IMR-90 (cell line): ENCODE measurements at places on chromosomes 16 and 17. TPM values are rescaled to one million over a fixed set of nuclear protein-coding genes. Genes with fewer than 3 reads are reported as not detected.

RHBDL3 gene
- total RNA-seq: 0.18 and 0.28 TPM in 2 replicates

CFAP52 gene
- total RNA-seq: not detected in 2 replicates

RHBDF2 gene
- 1.3 and 1.4 TPM in 2 replicates for total RNA-seq

HBA1 gene
- total RNA-seq: not detected in 2 replicates

GRCh38 chr16:35011-35677 is 18.3 kb downstream of the POLR3K start:
- no peak for DNase-seq

DNA sequence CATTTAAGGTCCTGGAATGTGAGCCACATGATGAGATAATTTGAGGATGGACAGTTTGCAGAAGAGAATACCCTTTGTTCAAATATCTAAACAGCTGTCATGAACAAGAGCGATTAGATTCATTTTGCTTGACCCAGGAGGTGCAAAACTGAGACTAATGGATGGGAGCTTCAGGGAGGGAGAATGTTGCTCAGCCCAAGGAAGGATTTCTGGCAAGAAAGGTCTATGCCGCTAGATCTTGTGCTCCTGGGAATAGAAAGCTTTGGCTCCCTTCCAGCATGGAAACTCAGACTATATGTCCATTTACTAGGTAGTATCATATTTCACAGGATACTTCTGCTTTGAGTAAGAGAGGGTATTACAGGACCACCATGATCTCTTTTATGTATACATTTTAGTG is 14.8 kb upstream of the CDH11 start:
- DNase-seq: no peak

DNA sequence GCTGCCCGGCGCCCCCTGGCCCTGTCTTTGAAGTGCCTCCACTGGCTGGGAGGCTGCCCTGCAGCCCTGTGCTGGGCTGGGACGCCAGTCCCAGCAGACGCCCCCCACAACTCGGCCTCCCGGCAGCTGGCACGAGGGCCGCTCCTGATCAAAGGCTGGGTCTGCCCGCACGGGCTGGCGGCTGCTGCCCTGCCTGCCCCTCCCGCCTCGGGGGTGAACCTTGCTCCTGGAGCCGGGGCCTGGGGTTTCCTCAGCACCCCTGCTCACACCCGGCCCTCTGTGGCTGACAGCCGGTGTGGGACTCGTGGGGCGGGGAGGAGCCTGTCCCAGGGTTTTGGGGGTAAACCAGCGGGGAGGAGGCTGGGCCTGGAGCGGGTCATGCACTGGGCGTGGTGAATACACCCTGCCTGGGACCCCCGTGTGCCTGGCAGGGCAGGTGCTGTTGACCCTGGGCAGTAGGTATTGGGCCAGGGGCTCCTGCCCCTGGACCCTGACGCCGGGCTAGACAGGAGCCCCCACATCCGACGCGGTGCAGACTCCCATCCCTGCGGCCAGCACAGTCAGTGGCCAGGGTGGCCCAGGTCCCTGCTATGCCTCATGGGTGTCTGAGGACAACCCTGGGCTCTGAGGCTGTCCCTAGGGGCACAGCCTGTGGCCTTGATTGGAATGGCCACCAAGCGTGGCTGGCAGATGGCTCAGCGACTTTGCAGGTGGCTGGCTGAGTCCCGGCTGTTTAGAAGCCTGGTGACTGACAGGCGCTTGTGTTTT is 21.7 kb downstream of the CENPX start:
- no peak for DNase-seq

DNA sequence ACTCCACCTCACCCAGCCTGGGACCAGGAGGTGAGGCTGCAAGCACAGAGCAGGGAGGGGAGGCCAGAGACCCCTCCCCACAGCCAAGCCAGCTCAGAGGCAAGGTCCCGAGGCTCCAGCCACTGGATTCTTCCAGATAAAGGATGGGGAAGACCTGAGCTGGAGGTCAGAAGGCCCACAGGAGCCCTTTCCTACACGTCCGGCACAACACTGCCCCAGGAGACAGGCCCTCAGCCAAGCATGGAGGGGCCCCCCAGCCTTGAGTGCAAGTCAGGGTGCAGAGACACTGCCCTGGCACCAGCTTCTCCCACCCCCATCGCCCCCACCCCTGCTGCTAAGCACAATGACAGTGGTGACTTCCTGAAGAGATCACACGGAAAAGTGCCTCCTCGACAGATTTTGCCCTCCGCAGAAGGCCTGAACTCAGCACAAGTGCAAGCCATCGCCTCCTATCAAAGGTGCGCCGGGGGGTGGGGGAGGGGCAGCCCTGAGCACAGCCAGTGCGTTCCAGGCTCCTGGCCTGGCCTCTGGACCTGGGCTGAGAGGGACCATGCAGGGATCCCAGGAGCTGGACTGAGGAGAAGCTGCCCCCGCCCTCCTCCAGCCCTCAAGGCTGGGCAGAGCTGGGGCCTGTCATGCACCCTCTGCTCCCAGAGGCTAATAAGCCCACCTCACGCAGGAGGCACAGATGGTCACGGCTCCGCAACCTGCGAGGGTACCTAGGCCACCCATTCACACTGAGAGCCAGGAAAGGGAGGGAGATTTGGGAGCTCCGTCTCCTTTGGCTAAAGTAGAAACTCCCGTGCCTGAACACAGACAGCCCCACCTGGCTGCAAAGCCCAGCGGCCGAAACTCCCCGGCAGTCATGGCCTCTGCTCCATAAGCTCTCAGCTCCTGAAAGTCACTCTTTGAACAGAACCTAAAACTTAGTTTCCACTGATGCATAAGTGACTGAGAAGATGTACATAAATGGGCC is 2.7 kb downstream of the MAFG start:
- no peak for DNase-seq

DNA sequence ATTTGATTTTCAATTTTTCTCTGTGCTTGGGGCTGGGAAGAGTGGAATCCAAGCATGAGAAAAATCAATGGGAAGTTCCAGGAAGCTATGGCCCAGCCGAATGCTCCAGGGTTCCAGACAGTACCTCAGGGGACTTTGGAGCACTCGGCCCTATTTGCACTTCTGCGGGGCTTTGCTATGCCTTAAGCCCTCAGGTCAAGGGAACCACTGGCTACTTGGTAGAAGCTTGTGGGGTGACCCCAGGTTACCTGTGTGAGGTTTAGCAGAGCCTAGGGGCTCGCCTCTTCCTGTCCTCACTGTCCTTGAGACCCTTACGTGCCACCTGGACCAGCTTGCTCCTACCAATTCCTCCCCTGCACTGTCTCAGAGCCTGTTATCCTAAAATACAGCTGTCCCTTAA is 121.3 kb downstream of the MGAT5B start:
- DNase-seq: no peak

DNA sequence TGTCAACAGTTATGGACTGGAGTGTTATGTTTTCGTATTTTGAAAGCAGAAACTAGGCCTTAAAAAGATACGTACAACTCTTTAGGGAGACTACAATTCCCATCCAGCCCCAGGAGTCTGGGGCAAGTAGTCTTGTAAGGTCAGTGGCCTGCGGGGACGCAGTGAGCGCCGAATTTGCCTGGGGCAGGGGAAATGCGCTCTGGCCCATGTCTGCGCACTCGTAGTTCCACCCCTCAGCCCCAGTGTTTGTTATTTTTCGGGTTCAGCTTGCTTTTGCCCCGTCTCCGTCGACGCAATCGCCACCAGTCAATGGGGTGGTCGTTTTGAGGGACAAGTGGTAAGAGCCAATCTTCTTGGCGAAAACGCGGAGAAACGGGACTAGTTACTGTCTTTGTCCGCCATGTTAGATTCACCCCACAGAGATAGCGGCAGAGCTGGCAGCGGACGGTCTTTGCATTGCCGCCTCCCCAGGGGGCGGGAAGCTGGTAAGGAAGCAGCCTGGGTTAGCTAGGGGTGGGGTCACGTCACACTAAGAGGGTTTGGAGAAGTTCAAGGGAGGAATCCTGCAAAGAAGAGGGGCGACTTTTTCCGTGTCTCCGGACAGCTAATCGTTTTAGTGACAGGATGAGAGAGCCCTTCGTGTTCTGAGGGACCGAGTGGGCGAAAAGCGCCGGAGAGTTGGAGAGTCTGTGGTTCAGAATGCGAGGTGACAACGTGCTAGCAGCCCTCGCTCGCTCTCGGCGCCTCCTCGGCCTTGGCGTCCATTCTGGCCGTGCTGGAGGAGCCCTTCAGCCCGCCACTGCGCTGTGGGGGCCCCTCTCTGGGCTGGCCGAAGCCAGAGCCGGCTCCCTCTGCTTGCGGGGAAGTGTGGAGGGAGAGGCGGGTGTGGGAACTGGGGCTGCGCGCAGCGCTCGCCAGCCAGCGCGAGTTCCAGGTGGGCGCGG is 1.1 kb upstream of the BRCA1 start:
- DNase-seq: no peak

DNA sequence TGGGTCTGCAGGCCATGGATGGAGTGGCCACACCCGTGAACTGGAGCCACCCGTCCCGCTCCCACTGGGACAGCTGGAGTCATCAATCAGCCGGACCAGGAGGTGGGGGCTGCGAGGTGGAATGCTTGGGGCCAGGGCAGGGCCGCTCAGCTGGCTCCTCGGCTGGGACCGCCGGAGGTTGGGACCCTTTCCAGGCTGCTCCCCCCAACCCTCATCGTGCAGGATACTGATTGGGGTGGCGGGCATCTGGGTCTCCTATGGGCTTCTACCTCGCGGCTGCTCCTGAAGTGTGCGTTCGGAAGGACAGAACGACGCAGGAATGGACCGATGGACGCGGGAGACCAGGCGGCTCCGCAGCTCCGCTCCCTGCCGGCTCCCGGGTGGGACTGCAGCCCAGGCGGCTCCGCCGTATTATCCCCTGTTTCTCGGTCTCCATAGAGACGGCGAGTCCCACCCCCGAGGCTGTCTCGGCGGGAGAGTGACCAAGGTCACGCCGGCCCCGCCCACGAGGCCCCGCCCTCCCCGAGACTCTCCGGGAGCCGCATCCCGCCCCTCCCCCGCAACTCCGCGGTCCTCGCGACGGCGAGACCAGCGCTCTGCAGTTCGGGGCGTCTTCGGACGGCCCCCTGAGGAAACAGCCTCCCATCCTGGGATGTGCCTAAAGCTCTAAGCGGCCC is at the start of gene TPPP3:
TSS of gene TPPP3 (minus strand) at position 388 of the 677 bp plus-strand sequence. CDS start 2,387 bp downstream, outside the sequence.
- peak; percentile 76 for DNase-seq

DNA sequence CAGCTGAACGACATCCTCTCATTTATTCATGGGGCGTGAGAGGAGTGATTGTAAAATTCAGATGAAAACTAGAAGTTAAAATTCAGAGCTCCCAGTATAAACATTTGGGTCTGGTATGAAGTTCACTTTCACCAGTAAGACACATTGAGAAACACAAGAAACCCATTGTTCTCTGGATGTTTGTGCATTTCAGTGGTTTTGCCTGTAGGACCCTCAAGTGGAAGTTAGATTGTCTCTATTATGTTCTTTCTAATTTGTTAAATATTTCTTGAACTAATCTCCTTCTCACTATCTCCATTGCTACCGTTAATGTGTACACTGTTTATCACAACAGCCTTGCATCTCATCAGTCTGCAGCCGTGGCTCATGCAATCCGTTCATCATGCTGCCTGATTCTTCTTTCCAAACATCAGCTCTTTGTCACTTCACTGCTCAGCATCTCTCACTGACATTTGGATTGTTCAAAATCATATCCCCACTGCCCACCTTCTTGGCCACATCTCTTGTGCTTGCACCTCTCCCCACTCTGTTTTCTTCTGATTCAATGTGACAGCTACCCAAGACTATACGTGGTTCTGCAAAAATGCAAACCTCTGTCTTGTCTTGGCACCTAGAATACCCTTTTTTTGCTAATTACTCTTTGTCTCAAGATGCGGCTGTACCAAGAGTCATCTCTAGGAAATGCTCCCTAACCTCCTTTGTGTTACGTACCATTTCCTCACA is 49.5 kb downstream of the HLF start:
- DNase-seq: no peak

DNA sequence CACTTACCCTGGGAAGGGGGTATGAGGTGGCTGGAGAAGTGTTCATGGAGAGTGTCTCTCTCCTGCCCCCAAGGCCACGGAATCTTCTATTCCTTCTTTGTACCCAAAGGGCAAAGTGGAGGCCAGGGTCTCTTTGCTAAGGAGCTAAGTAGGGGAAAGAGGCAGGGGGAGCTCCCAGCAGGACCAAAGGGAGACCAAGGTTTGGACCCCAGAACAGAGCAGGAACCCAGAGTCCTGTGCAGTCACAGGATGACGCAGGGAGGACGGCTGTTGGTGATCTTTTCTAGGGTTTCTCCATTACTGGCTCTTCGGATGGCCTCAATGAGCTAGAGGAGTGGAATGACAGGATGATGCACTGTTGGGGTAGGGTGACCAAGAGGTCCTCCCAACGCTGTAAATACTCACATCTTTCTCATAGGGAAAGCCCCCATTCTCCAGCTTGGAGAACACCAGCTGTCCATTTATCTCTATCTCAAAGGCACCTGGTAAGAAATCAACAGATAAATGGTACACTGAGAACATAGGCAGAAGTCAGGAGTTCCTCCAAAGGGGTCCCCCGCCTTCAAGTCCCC is 966 bp downstream of the MIEN1 start:
- peak; percentile 32 for DNase-seq

- peak; percentile 68 for DNase-seq
Observed at GRCh38 chr17:4087911-4088693, 54.7 kb downstream of the ZZEF1 start.

DNA sequence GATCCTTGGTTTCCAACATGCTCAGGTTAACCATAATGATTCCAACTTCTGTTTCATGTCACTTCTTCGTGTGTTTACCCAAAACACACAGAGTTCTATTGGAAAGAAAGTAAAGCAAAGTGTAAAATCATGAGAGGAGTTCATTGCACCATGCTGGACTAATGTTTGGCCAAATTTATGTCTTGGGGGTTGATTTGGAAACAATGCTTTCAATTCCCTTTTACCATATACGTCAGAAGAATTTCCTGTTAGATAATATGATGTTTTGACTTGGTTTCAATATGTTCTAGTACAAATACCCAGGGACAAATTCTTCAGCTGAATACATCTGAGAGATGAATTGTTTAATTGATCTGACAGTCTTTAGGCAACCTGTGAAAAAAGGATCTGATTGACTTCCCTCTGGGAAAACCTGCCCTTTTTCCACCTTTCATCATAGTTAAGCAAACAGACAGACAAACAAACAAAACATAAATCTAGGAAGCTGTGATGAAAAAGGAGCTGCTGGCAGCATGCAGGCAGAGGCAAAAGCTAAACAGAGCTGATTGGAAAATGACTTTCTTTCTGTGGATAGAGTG is 26.0 kb upstream of the MPHOSPH6 start:
- no peak for DNase-seq

- DNase-seq: peak; percentile 44
Observed at GRCh38 chr17:7989781-7990655, 12.4 kb upstream of the GUCY2D start.

DNA sequence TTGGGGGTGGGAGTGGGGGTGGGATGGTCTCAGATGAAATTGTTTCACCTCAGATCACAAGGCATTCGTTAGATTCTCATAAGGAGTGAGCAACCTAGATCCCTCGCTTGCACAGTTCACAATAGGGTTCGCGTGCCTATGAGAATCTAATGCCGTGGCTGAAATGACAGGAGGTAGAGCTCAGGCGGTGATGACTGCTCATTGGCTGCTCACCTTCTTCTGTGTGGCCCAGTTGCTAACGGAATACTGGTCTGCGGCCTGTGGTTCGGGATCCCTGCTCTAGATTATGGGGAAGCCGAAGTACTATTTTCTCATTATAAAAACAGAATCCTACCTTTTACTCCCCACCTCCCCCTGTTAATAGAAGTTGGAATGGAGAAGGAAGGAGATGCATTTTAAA is 18.9 kb downstream of the CLTC start:
- DNase-seq: no peak

GRCh38 chr16:89716493-89716892 is 4.2 kb downstream of the VPS9D1 start:
- no peak for DNase-seq
